ENCODE measurements at places on chromosomes 7 and 10.
A peak's percentile ranks its signal among the peaks of the same experiment; 100 is the strongest.

- DNase-seq, result no peak
These were observed 83.2 kb downstream of the HECTD2 start for GRCh38 chr10:91493313-91493712.

DNA sequence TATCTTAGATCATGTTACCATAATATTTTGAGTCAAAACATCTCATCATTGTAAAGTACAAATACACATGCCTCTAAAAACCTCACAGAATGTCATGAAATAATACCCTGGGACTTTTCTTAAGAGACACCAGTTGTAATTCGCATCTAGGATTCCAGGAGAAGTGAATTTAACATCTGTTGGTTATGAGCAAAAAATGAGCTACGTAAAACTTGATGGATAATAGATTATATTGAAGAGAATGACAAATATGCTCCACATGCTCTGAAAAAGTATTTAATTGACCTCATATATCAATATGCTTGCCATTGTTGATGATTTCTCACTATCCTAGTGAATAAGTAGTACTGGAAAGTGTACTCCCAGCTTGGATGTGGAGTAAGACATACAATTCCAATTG lies 227.0 kb downstream of the BBS9 start:
- DNase-seq, result no peak

GRCh38 chr7:40948239-40948638 lies 754.7 kb downstream of the INHBA start:
- no peak for DNase-seq

- no peak for DNase-seq
These were observed 271.0 kb downstream of the MAD1L1 start for GRCh38 chr7:1961701-1962276.

GRCh38 chr10:1290071-1290471 lies 233.9 kb downstream of the WDR37 start:
- no peak for DNase-seq

DNA sequence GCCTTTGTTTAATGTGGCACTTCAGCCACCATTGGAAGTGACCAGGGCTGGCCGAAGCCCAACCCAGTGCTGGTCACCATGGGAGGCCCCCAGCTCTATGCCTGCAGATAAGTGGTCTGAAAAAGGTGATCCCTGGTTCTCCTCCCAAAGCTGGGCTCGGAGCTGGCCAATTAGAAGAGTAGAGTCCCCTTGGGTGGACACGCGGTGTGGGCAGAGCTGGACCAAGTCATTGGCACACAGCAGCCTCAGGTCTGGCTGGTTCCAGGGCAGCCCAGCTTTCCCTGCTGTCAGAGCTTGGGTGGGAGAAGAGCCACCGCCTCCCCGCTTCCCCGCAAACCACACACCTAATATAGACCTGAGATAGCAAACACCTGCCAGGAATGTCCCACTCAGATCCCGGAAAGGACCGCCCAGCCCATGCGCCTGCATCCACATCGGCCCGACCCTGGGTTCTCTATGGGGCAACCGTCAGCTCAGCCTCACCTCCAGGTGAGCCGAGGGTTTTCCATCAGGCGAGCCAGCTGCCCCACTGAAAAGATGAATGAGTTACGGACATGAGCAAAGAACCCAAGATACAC lies 84.3 kb downstream of the TCERG1L start:
- DNase-seq, result no peak

DNA sequence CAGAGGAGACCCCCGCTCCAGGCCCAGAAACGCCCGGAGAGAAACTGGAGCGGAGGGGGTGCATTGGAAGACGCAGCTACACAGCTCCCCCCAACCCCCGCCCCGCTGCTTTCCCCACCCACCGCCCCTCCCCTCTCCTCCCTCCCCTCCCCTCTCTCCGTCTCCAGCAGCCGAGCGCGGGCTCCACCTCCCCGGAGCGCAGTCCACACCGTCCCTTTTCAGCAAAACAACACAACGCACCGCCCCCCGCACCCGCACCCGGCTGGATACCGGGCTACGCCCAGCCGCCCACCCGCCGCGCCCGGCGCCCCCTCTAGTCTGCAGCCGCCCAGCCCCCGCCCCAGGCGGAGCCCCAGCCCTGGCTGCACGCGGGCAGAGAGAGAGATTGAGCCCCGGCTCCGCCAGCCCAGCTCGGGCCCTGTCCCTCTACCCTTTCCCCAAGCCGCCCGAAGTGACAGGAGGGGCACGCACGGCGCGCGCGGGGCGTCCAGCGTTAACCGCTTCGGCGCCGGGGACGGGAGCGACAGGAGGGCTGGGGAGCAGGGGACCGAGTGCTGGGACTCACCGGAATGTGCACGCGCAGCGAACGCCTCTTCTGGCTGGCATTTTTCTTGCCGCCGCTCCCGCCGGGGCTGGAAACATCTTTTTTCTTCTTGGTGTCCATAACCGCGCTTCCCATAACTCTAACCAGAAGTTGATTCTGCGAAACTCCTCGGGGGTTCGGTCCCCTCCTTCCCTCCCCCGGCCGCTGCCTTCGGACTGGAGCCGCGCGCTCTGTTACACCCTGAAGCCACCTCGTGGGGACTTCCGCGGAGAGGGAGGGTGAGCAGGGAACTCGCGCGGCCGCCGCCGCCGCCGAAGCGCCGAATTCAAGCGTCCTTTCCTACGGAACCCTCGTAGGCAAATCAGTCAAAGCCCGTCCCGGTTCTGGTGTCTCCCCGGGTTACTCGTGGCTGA lies 695 bp downstream of the PRKAG2 start:
- peak; percentile 94 for DNase-seq

GRCh38 chr7:12093365-12093764 lies 117.7 kb upstream of the TMEM106B start:
- no peak for DNase-seq

DNA sequence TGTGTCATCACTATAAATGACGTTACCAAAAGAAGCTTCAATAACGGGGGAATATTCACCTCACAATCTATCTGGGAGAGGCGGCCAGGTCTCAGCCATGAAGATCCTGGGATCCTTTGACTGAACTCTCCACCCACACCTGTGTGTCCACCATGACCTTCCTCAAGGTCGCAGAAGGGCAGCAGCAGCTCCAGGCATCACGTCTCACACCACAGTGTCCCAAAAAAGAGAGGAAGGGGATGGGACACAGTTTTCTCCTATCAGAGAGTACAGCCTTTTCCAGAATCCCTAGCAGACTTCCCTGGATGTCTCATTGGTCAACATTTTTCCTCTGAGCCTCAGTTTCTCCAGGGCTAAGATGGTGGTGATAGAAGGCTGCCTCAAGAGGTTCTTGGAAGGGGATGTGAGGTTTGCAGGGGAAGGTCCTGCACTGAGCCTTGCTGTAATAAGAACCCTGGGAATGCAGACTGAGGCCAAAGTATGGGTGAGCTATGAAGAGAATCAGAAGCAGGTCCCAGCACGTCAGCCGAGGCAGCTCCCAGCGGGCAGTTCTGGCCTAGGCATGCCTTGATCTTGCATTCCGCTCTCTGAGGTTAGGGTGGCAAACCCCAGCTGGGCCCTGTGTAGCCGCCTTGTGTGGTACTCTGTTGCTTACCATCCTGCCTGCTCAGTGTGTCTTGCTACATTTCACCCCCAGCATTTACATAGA lies 63.8 kb downstream of the COL26A1 start:
- no peak for DNase-seq

DNA sequence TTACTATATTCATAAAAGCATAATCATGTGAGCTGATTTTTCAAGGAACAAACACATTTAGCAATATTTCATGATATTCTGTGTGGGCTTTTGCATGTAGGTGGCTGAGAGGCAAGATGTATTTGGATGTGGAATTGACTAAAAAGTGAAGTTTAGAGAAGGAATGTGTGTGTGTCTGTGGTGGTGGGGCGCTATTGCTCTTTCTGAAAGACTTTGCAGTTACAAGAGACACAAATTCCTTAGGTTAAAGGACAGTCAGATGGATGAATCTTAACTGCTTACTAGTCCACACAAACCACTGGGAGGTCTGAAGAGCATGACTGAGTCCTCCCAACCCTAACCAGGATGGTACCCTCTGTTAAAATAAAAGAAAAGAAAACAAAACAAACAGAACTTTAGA lies 200.1 kb downstream of the SDHAF3 start:
- DNase-seq, result no peak

DNA sequence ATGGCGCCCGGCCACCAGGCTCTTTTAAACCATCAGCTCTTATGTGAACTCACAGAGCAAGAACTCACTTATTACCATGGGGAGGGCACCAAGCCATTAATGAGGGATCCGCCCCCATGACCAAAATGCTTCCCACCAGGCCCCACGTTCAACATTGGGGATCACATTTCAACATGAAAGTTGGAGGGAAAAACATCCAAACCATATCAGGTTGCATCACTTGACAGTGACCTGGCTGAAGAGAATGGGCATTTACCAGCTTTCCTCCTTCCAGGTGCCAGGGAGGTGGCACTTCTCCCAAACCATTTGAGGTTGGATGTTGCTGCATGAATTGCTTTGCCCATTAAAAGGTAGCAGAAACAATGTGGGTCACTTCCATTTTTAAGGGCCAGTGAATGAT lies 115.6 kb upstream of the TNS3 start:
- no peak for DNase-seq

DNA sequence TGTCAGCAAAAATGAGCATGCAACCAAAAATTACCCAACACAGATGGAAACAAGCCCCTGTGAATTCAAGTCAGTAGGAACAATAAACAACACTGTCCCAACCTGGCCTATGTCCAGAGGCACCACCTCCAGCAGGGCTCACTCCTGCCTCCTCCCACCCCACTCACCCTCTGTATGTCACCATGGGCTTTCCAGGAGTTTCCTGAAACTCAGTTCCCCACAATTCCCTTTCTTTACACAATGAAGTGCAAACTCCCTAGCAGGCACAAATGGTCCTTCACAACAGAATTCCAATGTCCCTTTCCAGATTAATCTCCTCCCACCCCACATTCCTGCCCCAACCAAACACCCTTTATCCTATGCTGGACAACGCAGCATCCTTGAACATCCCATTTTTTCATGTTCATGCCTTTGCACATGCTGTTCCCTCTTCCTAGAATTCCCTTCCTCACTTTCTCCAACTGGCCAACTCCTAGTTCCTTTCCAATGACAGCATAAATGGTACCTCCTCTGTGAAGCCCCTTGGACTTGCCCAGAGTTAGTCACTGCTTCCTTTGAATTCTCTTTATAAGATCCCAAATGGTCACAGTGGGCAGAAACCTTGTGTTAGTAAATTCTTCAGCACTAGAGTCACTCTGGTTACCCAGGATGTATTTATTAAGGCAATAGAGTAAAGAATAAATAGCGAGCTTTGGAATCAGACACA lies 157.5 kb downstream of the SLIT1 start:
- DNase-seq, result no peak

DNA sequence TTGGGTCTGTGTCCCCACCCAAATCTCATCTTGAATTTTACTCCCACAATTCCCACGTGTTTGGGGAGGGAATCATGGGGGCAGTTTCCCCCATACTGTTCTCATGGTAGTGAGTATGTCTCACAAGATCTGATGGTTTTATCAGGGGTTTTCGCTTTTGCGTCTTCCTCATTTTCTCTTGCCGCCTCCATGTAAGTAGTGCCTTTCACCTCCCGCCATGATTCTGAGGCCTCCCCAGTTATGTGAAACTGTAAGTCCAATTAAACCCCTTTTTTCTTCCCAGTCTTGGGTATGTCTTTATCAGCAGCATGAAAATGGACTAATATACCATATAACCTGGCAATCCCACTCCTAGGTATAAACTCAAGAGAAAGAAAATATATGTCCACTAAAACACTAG lies 25.9 kb upstream of the SP4 start:
- DNase-seq, result no peak

GRCh38 chr10:29663718-29664117 lies 28.9 kb upstream of the SVIL start:
- no peak for DNase-seq

DNA sequence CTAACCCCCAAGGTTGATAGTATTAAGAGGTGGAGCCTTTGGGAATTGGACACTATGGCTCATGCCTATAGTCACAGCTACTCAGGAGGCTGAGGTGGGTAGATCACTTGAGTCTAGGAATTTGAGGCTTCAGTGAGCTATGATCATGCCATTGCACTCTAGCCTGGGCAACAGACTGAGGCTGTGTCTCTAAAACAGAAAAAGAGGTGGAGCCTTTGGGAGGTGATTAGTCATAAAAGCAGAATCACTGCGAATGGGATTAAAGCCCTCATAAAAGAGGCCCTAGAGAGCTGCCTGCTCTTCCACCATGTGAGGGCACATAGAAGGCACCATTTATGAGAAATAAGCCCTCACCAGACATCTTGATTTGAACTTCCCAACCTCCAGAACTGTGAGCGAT lies 81.9 kb downstream of the SKAP2 start:
- DNase-seq, result no peak

GRCh38 chr10:58307676-58308075 lies 27.1 kb upstream of the UBE2D1 start:
- no peak for DNase-seq

DNA sequence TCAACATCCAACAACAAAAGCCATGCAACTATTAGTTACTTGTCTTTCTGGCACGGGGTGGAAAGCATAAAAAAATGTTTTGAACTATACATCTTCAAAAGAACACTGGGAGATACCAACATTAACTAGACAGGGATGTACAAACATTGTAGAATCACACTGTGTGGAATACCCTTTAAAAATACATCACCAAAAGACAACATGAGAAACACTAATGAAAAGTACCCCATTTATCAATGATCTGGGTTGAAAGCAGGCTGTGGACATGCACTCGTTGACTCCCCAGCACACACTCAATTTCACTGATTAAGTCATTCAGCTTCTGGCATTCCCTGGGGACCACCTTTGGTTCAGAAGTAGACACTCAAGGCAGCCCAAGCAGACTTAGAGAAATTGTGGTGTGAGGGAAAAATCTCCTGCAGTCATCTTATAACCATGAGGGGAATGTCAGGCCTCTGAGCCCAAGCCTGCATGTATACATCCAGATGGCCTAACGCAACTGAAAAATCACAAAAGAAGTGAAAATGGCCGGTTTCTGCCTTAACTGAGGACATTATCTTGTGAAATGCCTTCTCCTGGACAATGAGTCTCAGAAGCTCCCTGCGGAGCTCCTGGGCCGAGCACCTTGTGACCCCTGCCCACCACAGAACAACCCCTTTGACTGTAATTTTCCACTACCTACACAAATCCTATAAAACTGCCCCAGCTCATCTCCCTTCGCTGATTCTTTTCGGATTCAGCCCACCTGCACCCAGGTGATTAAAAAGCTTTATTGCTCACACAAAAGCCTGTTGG lies 53.0 kb downstream of the CACUL1 start:
- DNase-seq, result no peak

- no peak for DNase-seq
These were observed 33.6 kb upstream of the PIK3AP1 start for GRCh38 chr10:96753956-96754355.

DNA sequence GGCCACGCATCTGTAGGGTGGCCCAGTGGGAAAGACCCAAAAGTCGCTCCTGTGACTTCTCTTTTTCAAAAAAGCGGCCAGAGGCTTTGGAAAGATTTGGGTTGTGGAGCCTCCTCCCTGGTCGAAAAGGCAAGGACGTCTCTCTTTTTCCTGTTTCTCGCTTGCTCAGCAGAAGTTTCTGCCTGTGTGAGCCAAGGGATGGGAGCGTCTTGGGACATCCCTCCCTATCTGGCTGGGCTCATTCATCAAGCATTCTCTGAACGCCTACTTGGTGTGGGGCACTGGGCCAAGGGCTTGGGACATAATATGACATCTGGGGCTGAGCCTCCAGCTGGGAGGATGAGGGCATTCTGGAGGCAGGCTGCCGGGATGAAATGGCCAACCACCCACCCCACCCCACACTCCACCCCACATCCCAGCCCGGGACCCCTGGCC lies 120.9 kb downstream of the C10orf105 start:
- peak; percentile 88 for DNase-seq

Measured in lung (tissue), 17 donors.